Esophagus mucosa (tissue), 1 donor: ENCODE measurements at places on chromosomes 16 and 17. TPM values are rescaled to one million over a fixed set of nuclear protein-coding genes. Genes with fewer than 3 reads are reported as not detected.

DNA sequence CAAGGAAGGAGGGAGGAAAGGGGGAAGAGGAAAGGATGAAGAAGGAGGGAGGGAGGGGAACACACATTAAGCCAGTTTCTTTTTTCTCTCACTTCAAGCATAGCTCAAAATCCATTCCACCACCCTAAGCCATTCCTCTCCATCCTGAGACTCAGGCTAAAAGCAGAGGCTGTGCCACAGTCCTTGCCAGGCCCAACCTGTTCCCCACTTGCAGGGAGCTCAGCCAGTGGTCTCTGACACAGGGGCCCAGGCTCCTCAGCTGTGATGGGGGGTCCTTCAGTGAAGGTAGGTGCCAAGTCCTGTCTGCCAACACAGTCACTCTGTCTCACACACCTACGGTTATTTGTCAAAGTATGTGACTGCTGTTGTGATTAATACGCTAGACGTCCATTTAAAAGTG lies 44.6 kb downstream of the SDK2 start:
- no peak for ATAC-seq

DNA sequence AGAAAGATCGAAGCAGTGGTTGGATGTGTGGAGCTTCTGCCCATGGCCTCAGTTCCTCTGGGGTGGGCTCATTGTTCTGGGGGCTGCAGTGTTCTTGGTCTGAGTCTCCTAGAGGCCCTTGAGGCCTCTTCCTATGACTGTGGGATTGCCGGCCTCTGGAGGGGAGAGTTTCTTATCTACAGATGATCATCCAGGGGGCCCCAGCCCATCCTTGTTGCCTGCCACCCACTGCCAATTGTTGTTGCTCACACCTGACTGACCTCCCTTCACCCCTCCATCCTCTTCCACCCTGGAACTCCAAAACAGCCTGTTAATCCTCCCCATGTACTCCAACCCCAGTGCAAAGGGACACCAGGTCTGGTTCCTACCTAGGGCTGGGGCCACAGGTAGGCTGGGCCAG lies 5.9 kb downstream of the B3GNT9 start:
- no peak for ATAC-seq

DNA sequence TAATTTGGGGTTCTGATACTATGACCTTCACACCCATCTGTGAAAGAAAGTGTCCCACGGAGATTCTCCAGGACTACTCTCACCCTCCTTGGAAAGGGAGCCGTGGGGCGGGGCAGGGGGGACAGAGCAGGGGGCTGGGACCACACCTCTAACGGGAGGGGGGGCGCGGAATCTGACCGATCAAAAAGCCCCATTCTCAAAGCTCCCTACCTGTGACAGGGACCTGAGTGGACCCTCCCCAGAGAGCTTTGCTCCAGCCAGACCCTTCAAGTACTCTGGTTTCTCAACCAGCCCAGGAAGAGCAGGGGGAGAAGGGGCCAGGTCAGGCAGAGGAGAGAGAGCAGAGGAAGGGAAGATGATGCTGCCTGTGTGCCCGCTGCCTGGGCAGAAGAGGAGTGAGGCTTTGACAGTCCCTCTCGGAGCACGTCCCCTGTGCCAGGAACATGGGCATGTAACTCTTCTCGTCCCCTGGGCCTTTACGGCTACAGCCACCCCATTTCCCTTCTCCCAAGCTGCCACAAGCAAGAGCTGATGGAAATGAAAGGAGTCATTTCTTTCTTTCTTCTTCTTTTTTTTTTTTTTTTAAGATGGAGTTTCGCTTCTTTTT lies 682 bp downstream of the XAF1 start:
- peak; percentile 7 for ATAC-seq

GRCh38 chr17:65278050-65278819 lies 141.1 kb downstream of the RGS9 start:
- no peak for ATAC-seq

DNA sequence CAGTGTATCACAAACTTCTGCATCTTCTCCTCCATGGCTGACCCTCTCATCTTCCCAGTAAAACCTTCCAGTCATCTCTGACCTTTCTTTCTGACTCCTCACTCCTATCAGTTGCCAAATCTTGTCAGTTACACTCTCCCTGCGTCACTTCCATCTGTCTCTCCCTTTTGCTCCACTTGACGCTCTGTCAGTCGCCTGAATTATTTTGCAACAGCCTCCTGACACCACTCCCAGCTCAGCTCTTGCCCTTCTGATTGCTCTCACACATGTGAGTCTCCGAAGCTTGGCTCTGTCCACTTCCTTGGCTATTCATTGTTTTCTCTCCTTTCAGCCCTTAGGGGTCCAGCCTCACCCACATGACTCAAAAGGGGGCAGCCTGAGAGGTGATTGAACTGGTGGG lies 27.7 kb downstream of the DHRS7C start:
- no peak for ATAC-seq

CDT1 gene
- 21.6 TPM for total RNA-seq

EFCAB5 gene
- total RNA-seq, result not detected

GRCh38 chr16:13995194-13995593 lies 75.2 kb downstream of the ERCC4 start:
- no peak for ATAC-seq

- ATAC-seq, result peak; percentile 50
Observed at GRCh38 chr16:70391881-70392481, 45.3 kb downstream of the DDX19A start.

- ATAC-seq, result peak; percentile 85
Observed at GRCh38 chr16:57084257-57084770, 8.1 kb upstream of the CPNE2 start.

GRCh38 chr17:55354941-55355340 lies 66.7 kb downstream of the MMD start:
- no peak for ATAC-seq

GRCh38 chr16:75282466-75283281 lies 31.2 kb upstream of the BCAR1 start:
- ATAC-seq, result peak; percentile 22

DNA sequence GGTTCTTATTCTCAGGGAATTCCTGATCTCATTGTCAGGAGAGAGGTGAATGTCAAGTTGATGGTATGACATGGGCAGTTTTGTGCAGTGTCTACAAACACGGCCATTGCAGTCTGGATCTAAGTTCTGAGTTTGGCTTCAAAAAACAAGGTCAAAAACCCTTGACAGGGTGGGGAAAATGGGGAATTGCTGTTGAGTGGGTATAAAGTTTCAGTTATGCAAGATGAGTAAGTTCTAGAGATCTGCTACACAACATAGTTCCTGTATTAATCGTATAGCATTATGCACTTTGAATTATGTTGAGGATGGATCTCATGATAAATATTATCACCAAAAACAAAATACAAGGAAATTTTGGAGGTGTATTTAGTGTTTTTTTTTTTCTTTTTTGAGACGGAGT lies 36.6 kb upstream of the CARMIL2 start:
- no peak for ATAC-seq

- no peak for ATAC-seq
Observed at GRCh38 chr17:31096106-31096436, 1.3 kb downstream of the NF1 start.

- no peak for ATAC-seq
Observed at GRCh38 chr16:62760398-62760797, 724.2 kb upstream of the CDH8 start.

GRCh38 chr16:11084484-11084875 lies 140.1 kb downstream of the CLEC16A start:
- peak; percentile 40 for ATAC-seq
